ENCODE measurements at places on chromosomes 13 and 19.

GRCh38 chr13:86932776-86933334 is 738.3 kb upstream of the SLITRK5 start:
- no peak for DNase-seq

- DNase-seq, result peak; percentile 19
Observed at GRCh38 chr19:17090583-17090982, 15.0 kb downstream of the MYO9B start.

GRCh38 chr19:789701-790060 is 7.6 kb upstream of the PTBP1 start:
- DNase-seq, result no peak

- no peak for DNase-seq
Observed at GRCh38 chr19:56687031-56687430, 15.5 kb upstream of the ZNF835 start.

- DNase-seq, result no peak
Observed at GRCh38 chr19:19594381-19594780, 24.1 kb downstream of the PBX4 start.

DNA sequence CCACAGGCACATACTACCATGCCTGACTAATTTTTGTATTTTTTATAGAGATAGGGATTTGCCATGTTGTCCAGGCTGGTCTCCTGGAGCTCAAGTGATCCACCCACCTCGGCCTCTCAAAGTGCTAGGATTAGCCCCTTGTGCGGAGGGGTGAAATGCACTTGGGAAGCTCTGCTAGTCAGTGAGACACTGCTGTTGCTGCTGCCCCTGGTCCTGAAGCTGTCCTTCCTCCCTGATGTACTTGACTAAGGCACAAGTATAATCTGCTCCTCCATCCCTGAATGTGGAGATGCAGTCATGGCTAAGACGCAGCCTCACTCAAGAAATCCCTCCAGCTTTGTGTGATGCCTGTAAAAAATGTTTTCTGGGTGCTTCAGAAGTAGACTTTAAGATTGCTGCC is 124.5 kb downstream of the KCTD15 start:
- no peak for DNase-seq

DNA sequence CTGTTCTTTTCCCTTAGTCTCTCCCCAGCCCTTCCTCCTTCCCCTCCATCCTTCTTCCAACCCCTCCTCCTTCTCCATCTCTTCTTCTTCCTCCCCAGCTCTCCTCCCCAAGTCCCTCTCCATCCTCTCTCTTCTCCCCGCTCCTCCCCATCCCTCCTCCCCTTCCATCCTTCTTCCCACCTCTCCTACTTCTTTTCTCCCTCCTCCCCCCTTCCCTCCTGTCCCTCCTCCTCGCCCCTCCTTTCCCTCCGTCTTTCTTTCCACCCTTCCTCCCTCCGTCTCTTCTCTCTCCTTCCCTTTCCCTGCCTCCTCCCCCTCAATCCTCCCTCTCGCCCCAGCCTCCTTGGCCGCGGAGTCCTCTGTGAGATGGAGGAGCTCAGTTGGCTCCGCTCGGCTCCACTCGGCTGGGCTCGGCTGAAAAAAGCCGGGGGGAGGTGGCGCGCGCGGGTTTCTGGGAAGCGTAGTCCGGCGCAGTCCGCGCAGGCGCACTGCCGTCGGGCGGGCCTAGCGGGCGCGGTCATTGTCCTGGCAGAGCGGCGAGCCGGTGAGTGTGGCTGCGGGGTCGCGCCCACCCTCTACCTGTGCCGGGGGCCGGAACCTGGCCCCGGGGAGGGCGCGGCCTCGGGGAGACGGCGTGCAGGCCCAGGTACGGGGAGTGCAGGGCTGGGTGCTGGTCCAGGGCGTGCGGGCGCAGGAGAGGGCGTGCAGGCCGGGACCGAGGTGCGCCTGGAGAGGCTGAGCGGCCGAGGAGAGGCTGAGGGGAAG is at the start of gene ZNF71:
ZNF71 (plus strand) TSS at position 520 of the 765 bp plus-strand sequence. CDS start 6,257 bp downstream, outside the sequence.
- peak; percentile 88 for DNase-seq

DNA sequence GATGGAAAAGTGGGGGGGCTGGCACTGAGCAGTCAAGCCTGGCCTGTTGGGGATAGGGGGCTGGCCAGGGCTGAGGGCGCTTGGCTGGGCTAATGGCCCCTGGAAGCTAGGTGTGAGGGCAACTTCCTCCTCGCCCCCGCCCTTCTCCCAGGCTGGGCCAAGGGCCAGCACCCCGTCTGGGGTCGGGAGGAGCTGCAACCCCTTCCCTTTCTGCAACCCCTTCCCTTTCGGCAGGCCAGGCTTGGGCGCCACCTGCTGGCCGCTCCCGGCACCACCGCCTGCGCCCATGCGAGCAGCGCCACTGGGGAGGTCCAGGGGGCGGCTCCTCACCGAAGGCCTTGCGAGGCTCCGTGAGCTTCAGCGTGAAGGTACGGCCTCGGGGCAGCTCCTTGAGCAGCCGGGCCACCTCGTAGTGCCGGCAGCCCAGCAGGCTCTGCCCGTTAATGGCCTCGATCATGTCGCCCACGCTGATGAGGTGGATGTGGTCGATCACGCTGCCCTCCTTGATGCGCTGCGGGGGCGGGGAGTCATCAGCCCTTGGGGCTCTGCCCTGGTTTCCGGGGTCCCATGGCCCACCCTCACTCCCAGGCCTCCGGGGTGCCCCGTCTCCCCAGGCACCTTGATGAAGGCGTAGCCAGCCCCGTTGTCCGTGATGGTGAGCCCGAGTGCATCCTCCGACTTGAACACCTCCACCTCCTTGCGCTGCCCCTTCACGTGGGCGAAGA is 5.0 kb upstream of the PTGER1 start:
- peak; percentile 63 for DNase-seq

GRCh38 chr13:66138172-66138811 is 1091.8 kb downstream of the PCDH9 start:
- DNase-seq, result no peak

DNA sequence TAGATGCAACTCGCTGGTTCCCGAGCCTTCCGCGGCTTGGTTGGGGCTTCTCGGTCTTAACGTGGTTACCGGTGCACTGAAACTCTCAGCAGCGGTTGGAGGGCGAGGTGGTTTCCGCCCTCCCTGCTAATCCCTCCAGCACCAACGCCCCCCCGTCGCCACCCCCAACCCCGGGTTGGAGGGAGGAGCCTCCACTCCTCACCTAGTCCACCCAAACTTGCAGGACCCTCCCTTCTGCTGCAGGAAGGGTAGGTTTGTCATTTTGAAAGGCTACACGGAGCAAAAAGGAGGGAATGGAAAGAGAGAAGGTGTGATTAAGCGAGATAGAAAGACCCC is 465.0 kb downstream of the ITGBL1 start:
- DNase-seq, result no peak

DNA sequence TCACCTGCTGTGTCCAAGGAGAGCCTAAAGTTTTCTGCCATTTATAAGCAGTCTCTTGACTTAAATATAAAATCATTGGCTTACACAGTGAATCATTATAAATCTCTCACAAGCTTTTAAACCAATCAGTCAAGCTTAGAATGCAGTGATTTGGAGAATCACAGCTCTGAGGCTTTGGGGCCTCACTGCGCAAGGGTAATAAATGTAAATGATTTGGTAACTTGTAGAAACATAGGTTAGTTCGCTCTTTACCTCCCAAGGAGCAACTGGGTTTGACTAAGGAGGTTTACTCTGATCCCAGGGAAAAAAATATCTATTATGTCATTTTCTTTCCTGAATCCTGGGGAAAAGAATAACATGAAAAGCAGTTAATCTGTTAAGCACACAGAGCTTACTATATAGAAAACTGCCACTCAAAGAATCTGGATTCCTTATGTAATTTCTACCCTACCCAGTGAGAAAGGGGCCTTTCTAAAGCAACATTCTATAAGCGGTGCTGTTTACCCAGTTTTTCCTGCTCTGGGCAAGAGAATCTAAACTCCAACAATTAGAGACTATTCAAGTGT is 128.2 kb downstream of the MZT1 start:
- DNase-seq, result no peak

DNA sequence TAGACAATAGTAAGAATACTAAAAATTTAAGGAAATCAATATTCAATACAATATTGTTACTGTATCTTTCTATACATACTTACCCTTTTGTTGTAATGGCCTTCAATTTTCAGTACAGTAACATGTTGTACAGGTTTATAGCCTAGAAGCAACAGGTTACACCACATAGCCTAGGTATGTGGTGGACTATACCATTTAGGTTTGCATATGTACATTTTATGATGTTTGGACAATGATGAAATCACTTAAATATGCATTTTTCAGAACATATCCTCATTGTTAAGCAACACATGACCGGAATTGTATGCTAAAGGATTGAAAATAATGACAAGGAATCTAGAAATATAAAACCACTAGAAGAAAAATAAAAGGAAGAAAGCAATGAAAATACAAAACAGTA is 611.4 kb downstream of the DACH1 start:
- no peak for DNase-seq

GRCh38 chr13:114199954-114200353 is 20.9 kb downstream of the CFAP97D2 start:
- no peak for DNase-seq

GRCh38 chr19:37874784-37875183 is 31.6 kb downstream of the WDR87 start:
- DNase-seq, result no peak

GRCh38 chr13:35159041-35159440 is 217.0 kb downstream of the NBEA start:
- DNase-seq, result no peak

GRCh38 chr19:53900191-53900860 is 8.8 kb upstream of the CACNG7 start:
- DNase-seq, result no peak

GRCh38 chr13:87120476-87120875 is 550.7 kb upstream of the SLITRK5 start:
- no peak for DNase-seq

DNA sequence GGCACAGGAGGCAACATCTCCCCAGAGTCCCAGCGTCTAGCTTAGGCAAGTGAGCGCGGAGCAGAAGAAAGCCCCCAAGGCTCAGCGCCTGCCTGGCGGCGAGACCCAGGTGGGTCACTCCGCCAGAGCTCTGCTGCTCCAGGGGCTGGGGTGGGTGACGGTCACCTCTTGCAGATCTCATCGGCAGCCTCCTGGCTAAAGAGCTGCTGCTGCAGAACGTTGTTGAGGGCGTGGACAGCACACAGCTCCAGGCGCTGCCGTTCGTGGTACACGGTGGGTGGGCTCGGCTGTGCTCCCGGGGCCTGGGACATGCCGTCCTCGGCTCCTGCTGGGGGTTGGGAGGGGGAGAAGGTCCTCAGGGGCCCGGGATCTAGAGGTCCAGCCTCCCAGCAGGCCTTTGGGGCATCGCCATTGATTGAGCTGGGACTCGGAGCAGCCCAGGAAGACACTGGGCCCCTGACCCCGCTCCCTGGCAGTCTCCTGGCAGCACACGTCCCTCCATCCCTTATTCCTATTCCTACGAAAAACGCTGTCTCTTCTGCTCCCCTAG is 795 bp downstream of the JOSD2 start:
- DNase-seq, result no peak

DNA sequence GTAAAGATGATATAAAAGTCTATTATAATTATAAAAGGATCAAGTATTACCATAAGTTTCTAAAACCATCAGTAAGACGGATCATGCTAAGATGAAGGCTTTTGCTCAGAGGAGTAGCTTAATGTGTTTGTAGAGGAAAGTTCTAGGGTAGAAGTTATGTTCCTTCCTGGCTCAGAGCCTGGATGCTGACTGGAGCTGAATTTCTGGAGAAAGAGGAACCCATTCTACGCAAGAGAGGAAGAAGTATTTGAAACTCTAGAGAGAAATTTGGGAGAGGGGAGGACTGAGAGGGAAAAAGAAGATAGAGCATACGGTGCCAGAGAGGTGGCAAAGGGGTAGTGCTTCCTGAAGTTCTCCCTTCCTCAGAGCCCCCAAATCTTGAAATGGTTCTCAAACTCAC is 51.4 kb upstream of the SGCG start:
- no peak for DNase-seq

GRCh38 chr13:46032341-46032740 is 20.2 kb downstream of the ZC3H13 start:
- no peak for DNase-seq

GRCh38 chr19:14786421-14786851 is 8.1 kb upstream of the ADGRE2 start:
- DNase-seq, result peak; percentile 12

DNA sequence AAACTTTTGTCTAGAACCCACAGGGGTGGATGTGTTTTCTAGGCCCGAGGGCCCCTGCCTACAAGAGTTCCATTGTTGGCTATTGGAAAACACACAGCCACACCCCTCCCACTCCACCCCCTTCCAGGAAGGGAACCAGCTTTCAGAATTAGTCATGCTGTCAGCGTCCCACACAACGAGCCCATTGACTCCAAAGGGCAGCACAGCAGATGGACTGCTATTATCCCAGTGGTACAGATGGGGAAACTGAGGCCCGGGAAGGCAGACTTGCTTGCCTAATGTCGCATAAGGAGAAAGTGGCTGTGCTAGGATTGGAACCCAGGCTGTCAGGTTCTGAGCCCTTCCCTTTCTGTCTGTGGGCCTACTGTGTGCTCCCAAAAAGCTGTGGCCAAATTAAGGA is 8.1 kb upstream of the FXYD3 start:
- no peak for DNase-seq
